ENCODE measurements at places on chromosomes 6 and 20. TPM values are rescaled to one million over a fixed set of nuclear protein-coding genes. Genes with fewer than 3 reads are reported as not detected.

The GMPR gene
- 9.9 TPM for total RNA-seq

The NANP gene
- 1.2 TPM for total RNA-seq

The ISM1 gene
- total RNA-seq, result not detected

DNA sequence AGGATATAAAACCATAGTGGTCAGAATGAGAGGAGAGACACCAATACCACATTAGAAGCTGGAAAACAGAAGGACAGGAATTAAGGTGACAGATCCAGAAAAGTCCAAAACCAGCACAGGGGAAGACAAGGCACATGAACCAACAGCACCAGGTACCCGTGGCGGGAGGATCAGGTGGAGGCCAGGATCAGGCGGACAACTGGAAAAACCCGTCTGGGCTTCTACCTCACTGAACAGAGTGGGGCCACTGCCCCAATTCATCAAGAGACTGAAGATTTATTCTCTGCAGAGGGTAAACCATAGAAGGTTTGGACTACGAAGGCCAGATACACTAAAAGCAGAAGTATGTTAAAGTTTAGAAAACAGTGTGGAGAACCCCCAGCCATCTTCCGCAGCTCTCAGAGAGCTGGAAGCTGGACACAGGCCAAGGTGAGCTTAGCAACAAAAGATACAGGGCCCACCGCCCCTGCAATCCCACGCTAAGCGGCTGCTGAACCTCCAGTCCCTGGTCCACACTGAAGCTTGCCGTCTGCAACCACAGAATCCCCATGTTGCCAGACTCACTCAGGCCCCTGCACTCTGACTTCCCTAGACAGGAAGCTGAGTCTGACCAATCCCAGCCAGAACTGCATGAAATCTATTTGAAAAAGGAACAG is 29.9 kb downstream of the ABHD12 start:
- peak; percentile 7 for DNase-seq

The PRSS16 gene
- 0.33 TPM for total RNA-seq

All from MG63 (cell line).